Stimulated activated CD8-positive, alpha-beta memory T cell treated with anti-CD3 and anti-CD28 coated beads, Interleukin-4, amount 100 ng/mL, for 48 hours (primary cell): ENCODE measurements at places on chromosomes 3 and 15.

DNA sequence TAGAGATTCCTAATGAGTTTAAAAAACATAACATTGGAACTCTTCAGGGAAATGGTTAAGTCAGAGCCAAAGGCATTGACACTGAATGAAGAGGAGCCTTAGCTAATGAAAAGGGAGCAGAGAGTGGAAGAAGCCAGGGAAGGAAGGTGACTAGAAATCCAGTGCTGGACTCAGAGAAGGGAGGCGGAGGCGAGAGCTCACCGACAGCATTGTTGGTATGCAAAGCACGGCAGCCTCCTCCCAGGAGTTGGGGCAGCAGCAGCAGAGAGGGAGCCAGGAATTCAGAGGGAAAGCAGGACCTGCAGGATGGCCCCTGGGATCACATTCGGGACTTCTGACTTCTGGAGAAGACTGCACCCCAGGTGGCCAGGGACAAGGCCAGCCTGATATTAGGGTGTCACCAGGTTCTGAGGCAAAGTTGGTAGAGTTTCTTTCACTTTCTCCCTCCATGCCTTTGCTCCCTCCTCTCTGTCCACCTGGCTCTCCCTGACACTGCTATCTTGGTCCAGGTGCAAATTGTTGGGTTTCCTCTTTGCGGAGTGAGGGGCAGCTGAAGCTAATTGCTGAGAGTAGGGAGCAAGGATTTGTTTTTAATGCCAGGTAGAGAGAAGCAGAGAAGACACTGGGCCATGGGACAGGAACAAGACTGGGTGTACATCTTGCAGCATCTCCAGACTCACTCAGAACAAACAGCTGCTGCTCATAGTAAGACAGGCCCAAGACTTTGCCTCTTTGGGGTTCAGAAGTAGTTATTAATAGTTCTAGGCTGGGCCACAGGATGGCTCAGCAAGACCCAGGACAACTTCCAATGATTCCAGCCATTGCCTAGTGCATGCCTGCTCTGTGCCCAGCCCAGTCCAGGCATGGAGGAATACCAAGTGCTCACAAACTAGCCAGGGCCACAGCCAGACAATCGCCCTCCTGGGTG is 157.9 kb downstream of the TLE3 start:
- no peak for DNase-seq

DNA sequence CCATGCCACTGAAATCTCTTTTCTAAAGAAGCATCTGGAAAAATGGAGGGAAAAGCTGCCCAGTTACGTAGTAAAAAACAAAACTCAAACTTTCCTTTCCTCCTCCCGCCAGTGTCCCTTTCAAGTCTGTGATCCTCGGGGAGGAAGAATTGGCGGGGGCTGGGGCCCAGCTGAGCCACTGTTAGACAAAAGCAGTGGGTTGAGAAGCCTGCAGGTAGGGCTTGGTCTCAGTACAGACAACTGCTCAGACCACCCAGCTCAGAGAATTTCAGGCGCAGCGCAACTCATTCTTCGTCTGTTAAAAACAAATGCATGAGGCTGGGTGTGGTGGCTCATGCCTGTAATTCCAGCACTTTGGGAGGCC is 117.1 kb downstream of the MYLK start:
- DNase-seq: no peak

GRCh38 chr3:4583416-4583815 is 90.3 kb downstream of the ITPR1 start:
- DNase-seq: no peak

GRCh38 chr3:193805448-193805847 is 212.4 kb downstream of the OPA1 start:
- no peak for DNase-seq

DNA sequence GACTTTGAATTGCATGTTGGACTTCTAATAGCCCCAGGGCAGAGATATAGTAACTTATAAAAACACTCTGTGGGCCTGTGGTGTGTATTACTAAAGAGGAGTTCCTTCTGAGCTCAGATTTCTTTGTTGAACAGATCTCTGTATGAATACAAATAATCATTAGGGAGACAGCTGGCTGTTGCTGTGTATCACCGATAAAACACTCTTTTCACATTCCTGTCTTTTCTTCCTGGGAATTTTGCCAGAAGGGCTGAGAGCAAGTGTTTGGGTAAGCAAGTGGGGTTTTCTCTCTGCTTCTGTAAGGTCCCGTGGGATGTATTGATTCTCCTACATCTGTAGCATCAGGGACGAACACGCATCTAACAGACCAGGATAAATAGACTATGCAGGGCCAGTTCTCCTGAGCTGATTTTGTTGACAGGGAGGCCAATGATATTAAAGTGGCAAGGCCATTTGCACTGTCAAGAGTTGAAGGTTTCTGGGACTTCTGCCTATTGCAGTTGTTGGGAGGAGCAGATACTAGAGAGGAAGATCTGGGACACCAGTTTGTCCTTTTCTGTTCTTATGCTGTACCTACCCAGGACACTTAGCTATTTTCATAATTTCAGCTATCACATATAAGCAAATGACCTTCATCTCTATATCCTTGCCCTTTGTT is 225.9 kb upstream of the CD96 start:
- DNase-seq: no peak

GRCh38 chr3:194450341-194450740 is 36.5 kb downstream of the ATP13A3 start:
- no peak for DNase-seq

DNA sequence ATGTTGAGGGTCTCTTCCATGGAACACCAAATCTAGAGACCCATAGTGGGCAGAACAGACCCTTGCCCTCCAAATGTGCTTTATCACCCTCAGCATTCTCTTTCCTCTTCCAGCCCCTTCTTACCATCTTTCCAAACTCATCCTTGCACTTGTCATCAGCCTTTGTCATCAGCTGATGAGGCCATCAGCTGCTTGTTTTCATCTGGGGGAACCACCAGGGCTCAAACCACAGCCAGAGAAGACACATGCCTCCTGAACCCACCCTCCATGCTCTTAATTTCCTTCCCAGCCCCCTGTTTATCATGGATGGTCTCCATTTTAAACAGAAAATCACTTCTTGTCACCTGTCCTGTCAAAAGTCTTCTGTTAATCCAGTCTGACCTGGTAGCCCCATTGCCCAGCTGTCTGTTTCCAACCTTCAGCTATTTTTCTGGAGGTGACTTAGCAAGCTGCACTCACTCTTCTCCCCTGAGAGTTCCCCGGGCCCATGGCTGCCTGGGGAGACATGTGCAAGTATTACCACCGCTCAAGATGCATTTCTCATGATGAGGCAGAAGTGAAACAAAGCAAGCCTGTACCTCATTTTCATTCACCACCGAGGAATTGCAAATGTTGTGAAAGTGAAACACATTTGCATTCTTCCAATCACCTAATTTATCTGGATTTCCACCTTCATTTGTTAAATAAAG is 14.7 kb upstream of the SYNM start:
- DNase-seq: no peak

GRCh38 chr3:185900228-185900627 is 37.6 kb downstream of the TRA2B start:
- DNase-seq: no peak

DNA sequence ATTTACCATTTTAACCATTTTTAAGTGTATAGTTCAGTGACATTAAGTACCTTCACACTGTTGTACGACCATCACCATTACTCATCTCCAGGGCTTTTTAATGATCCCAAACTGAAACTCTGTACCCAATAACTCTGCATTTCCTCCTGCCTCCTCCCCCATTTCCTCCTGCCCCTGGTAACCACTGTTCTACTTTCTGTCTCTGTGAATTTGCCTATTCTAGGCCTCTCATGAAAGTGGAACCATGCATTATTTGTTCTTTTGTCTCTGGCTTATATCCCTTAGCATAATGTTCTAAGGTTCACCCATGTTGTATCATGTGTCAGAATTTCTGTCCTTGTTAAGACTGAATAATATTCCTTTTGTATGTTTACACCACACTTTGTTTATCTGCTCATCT is 154.2 kb downstream of the MECOM start:
- DNase-seq: no peak

DNA sequence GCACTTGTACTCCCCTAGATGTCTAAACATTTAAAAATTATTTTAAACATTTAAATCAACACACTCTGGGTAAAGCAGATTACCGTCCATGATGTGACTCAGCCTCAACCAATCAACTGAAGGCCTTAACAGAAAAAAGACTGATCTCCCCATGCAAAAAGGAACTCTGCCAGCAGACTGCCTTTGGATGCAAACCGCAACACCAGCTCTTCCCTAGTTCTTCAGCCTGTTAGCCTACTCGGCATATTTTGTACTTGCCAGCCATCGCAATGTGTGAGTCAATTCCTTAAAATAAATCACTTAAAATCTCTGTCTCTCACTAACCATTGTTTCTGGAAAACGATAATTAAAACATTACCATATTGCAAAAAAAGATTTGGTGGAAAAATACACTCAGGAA is 375.9 kb downstream of the RSL24D1 start:
- DNase-seq: no peak

- no peak for DNase-seq
Observed at GRCh38 chr15:99386391-99386790, 135.1 kb downstream of the LRRC28 start.

- no peak for DNase-seq
Observed at GRCh38 chr3:403826-404225, 207.3 kb downstream of the CHL1 start.

DNA sequence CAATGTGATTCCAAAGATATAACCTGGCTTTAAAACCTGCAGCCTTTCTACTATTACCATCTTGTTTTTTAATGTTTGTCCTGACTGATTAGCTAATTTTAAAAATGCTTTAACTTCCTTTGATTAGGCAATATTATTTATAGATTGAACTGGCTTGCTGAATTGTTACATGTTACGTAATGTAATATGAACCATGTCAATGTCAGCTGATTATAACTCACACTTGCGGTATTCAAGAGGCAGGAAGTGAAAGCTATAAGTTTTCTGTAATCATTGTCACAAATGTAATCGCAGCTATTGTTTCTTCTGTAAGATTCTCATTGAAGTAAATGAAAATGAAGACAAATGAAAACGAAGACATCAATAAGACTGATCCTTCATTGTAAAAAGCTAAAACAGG is 146.8 kb downstream of the ROBO2 start:
- no peak for DNase-seq

DNA sequence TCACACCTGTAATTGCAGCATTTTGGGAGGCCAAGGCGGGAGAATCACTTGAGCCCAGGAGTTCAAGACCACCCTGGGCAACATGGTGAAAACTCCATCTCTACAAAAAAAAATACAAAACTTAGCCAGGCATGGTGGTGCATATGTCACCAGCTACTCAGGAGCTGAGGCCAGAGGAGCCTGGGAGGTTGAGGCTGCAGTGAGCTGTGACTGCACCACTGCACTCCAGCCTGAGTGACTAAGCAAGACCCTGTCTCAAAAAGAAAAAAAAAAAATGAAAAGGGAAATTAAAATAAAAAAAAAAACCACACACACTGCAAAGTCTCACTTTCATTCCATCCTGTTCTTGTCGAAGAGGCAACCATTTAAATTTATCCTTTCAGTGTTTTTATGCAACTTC is 100.8 kb upstream of the PIAS1 start:
- DNase-seq: no peak

- DNase-seq: no peak
Observed at GRCh38 chr3:142861926-142862325, 27.0 kb downstream of the PCOLCE2 start.

DNA sequence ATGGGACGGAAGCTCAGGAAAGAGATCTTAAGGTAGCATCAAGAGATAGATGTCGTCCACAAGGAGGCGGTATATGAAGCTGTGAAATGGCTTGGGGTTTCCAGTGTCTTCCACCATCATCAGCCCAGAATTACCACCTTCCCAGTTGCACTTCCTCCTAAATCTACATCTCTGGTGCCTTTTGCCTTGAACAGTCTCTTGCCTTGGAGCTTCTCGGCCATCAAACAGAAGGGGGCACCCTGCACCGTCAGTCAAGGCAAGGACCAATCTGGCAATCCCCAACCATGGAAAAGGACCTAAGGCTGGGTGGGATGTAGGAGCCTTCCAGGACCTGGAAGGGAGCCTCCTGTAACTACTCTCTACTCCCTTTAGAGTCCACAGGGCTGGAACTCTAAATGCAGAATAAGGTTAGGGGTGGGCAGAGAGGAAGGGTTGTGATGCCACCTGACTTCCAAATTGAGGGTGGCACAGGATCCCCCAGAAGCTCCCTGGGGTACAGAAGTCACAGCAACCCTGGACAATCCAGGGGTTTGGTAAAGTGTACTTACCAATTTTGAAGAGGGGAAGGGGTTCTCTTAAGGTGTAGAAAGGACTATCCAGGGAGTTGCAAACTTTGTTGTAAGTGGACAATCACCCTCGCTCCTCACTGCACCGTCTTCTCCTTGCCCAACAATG is 1.0 kb upstream of the RYR3 start:
- no peak for DNase-seq

- DNase-seq: no peak
Observed at GRCh38 chr3:16429086-16429485, 84.4 kb downstream of the RFTN1 start.

DNA sequence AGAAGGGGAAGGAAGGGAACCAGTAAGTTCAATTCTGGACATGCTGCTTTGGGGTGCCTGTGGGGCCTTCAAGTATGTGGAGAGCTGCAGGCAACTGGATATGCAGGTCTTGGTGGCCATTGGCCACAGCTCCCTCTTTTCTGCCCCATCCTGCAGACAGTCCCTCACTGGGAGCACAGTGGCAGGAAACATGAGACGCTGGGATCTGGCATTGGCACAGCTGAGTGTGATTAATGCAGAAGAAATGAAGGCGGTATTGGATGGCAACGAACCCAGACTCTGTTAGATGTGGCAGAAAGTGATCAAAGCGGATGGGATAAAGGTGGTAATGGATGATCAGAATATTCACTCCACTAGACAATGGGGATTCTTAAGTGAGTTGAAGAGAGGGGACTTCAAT is 23.2 kb upstream of the VPS8 start:
- no peak for DNase-seq

- no peak for DNase-seq
Observed at GRCh38 chr15:85727068-85727467, 67.7 kb downstream of the KLHL25 start.

- no peak for DNase-seq
Observed at GRCh38 chr3:135905058-135905724, 60.3 kb upstream of the PPP2R3A start.

- DNase-seq: no peak
Observed at GRCh38 chr3:115418583-115418982, 204.7 kb upstream of the GAP43 start.
